ENCODE measurements at places on chromosomes 2 and 18.

GRCh38 chr2:38230756-38231155 lies 146.3 kb downstream of the ATL2 start:
- DNase-seq: no peak

GRCh38 chr2:143132355-143132754 lies 3.1 kb downstream of the ARHGAP15 start:
- DNase-seq: no peak

GRCh38 chr2:72115110-72116080 lies 32.3 kb downstream of the CYP26B1 start:
- DNase-seq: peak; percentile 99

GRCh38 chr2:33719067-33719466 lies 120.0 kb upstream of the FAM98A start:
- DNase-seq: no peak
